Activated CD4-positive, alpha-beta T cell treated with anti-CD3 and anti-CD28 coated beads for 4 hours (primary cell): ENCODE measurements at places on chromosomes 6 and 20.

DNA sequence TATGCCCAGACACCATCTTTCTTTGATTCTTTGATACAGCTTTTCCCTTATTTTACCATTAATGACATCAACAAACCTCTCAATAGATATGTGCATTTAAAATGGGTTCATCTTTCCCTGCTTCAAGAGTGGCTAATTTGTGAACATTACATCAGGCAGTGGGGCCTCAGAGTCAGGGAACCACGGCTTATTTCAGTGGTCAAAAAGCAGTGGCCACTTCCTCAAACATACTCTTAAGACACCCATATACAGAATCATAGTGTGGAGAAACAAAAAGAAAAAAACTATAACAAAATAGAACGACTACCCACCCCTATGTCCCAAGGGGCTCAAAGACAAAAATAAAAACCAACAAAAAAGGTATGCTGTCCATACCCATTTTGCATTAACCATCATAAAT lies 12.9 kb downstream of the SALL4 start:
- no peak for DNase-seq

- no peak for DNase-seq
Measured at GRCh38 chr6:165574220-165575157, 88.6 kb downstream of the PDE10A start.

- no peak for DNase-seq
Measured at GRCh38 chr6:157452096-157452495, 71.1 kb downstream of the ZDHHC14 start.

GRCh38 chr20:10805764-10806163 lies 132.0 kb upstream of the JAG1 start:
- no peak for DNase-seq

- DNase-seq, result no peak
Measured at GRCh38 chr6:119493980-119494379, 144.4 kb upstream of the MAN1A1 start.

DNA sequence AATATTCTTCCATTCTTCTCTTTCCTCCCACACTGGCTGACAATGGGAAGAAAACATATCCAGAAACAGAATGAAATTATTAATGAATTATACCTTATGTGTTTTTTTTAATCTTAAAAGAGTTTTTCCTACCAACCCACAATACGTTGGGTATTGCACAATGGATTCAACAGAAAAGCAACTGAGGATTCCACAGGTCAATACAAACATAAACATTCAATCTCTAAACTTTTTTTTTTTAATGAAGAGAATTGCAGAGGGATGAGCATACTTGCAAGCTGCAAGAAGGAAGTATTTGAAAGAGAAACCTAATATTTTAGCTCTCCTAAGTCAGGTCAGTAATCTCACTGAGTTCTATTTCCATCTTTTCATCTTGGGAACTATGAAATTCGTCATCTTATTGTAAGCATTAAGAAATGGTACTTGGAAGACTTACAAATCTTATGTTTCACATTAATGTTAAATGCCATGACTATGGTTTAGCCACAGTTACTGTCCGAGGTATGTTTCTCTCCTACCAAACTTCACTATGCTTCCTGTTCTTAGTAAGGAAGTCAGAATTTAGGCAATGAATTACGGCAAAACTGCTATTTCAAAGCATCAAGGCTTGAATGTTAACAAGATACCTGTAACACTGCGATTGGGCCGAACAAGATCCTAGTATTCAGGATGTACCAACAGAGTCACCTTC lies 100.8 kb downstream of the HIVEP2 start:
- no peak for DNase-seq

DNA sequence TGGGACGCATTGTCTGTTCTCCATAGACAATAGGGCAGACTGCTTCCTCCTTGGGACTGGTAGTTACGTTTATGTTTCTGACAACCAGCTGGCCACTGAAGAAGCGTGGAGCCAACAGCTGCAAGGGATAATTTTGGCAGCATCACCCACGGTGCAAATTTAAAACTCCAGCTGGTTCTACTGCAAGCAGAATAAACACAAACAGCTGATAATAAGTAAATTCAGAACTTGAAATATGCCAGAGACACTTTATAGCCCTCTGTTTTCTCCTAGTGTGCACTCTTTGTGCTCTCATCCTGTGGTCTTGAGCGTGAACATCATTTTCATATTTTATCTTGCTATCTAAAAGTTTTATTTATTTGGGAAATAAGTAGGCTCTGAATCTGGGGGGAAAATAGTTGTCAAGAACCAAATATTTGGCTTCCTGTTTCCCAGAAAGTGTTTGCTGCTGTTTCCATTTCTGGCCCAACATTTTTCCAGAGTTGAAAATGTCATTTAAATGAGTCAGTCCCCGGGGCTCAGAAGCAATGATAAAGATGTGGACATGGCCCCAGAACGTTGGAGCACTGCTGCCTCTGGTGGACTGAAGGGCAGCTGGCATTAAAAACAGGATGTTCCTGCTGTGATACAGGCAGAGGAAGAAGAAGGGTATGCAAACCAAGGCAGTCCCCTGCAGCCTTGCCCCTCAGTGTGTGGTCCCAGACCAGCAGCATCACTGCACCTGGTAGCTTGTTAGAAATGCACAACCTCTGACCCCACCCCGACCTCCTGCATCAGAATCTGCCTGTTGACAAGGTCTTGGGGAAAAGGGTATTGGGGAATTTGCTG lies 12.5 kb upstream of the THBD start:
- DNase-seq, result no peak
